ENCODE measurements at places on chromosomes 3 and 15.

- no peak for DNase-seq
Measured at GRCh38 chr15:65986416-65986815, 117.1 kb downstream of the RAB11A start.

DNA sequence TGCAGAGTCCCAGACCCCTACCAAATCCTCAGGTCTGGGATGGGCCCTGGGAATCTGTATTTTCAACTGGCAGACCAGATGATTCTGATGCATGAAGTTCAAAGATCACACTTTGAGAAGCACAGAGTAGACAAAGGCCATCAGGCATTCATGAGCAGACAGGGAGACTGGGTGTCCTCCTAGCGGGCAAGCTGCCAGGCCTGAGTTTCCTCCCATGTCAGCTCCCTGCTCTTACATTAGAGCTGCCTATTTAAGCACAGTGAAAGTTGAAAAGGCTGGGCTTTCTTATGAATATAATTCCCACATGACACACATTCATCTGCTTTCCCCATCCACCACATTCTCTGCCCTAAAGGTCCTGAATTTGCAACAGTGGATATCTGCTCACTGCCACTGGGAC is 14.0 kb downstream of the CAPN3 start:
- no peak for DNase-seq

GRCh38 chr3:150775001-150775599 is 12.1 kb upstream of the SIAH2 start:
- DNase-seq = peak; percentile 43

DNA sequence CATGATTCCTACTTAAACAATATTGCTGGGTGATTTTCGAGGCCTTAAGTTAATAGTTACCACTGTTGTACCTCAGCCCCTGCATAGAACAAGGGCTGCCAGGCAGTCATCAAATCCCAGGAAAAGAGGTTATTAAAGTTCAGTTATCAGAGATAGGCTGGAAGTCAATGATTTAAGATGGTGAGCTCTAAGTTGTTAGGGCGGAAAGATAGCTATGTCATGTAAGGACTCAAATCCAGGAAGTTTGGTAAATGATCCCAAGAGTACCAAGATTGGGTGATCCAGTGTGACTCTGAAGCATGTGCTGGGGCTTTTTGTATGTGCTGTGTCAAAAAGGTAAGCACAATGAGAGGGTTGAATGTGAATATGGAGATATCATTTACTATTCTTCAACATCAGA is 287.9 kb downstream of the NLGN1 start:
- DNase-seq = no peak

DNA sequence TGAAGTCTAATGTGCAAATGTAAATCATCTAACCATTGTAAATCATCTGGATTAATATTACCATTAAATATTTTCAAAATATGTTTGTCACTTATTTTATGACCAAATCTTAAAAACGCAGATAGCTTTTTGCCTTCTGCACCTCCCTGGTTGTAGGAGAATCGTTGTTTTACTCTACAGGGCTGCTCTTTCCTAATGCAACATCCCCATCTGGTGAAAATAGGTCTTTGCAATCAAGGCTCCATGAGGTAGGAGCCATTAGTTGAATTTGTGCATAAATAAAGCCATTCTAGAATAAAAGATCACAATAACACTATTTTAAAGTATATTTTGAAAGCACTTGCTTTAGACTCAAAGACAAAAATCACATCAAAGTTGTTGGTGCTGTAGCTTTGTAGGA is 535.6 kb upstream of the AGTR1 start:
- DNase-seq = no peak

DNA sequence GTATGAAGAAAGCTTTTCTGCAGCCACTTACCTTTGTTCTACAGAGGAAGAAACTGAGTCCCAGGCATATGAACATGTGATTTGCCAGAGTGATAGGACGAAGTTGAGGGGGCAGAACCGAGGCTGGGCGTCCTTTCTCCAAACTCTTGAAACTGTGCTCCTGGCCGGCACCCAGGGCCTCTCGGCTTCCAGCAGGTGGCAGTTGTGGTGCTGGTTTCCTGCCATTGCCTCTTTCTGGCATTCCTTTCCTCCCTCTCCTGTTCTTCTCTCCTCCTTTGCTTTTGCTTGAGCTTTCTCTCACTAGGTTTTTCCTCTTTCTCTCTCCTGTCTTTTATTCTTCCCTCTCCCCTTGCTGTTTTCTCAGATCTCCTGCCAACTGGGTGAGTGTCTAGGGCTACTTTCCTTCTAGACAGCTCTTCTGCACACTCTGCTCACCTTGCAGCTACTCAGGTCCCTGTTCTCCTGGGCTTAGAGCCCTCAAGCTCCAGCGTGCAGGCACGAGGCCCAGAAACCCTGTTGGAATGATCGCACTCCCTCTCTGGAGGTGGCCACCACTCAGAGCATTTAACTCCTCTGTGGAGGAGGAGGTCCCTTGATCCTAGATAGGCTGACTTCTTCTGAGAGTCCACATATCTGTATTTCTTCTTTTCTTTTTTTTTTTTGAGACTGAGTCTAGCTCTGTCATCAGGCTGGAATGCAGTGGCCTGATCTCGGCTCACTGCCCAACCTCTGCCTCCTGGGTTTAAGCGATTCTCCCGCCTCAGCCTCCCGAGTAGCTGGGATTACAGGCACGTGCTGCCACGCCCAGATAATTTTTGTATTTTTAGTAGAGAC is 26.2 kb downstream of the TRAK1 start:
- DNase-seq = no peak

Measured in RKO (cell line).